BJ (cell line): ENCODE measurements at places on chromosomes 3 and 15.

GRCh38 chr3:123648696-123649405, 64.0 kb upstream of the HACD2 start:
- DNase-seq: no peak

DNA sequence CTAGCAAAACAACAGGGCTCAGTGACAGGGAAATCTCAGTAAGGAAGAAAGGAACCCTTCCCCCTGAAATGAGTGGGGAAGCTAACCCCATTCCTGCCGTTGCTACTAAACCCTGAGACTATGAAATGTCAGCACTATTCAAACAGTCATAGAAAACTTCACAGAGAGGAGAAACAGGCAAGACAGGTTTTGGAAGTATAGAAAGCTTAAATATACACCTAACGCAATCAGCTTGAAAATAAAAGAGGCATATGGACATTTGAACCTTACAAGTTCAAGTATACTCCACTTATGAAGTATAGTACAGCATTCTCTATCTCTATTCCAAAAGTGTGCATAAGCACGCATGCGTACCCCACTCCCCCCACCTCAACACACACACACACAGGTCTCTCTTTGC, 17.6 kb upstream of the FRMD4B start:
- DNase-seq: no peak

DNA sequence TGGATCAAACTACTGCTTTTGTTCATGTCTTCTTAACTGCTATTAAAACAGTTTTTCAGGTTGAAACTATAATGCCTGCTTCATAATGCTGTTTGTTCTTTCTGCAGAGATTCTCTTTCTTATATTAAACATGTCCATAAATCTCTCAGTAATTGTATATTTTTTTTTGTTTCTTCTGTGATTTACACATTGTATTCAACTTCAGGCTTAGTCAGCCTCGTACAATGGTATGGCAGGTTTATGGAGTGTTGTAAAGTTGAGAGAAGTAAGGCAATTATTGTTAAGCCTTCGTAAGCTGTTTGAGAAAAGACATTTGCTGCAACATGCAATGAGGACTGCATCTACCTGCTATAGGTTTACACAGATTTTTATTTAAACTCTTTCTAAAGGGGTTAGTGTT, 977.1 kb downstream of the DIPK2A start:
- no peak for DNase-seq

DNA sequence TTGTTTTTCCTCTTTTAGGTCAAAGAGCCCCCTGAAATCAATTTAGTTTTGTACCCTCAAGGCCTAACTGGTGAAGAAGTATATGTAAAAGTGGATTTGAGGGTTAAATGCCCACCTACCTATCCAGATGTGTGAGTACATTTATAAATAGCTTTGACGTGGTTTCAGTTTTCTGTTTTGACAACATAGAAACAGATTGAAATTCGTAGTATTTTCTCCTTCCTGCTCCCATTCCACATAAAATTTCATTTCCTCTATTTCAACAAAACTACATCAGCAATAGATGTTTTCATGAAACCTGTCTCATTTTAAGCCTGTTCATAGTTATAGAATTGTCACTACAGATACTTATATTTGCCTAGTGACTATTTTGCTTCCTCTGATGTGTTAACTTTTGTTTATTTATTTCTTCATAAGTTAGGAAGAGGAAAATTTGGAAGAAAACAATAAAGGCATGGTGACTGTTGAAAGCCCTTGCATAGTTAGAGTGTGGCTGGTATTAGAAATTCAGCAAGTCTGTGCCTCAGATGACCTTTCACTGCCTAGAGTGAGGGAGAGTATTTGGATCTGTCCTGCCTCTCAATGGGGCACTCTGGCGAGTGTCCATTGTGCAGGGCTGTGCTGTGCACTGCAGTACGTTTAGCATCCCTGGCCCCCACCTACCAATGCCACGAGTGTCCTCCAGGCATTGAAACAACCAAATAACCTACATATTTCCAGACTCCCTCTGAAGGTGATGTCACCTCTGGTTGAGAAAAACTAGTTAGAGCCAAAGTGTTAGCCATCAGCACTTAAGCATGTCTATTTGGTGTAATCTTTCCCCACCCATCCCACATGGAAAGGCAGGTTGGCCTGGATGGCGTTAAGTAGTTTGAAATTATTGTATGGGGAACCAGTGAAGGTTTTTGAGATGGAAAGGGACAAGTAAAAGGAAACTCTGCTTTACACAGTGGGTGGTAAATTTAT, 5.9 kb downstream of the EIF2AK4 start:
- no peak for DNase-seq
